Stimulated activated CD4-positive, alpha-beta T cell treated with anti-CD3 and anti-CD28 coated beads, Interleukin-15, amount 100 ng/mL, for 1 hour (primary cell): ENCODE measurements at places on chromosomes 16 and 17.

GRCh38 chr16:22670551-22671041 is 143.4 kb upstream of the HS3ST2 start:
- no peak for DNase-seq

- no peak for DNase-seq
Measured at GRCh38 chr16:10838621-10839278, 20.2 kb upstream of the TVP23A start.

- no peak for DNase-seq
Measured at GRCh38 chr16:28131743-28132393, 68.4 kb upstream of the GSG1L start.

DNA sequence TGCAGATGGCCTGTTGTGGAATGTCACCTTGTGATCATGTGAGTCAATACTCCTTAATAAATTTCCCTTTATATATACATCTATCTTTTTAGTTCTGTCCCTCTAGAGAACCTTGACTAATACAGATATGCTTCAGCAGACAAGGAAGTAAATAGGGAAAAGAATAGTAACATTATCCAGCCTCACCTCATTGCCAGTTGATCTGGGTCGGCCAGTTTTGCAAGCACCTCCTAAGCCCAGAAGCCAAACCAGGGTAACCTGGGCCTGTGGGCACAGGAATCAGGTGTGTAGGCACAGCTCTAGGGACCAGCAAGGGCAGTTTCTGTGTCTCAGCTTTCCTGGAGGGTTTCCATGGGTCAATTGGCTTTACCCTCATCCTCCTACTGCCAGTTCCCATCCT is 11.9 kb upstream of the CCL17 start:
- no peak for DNase-seq

- DNase-seq, result no peak
Measured at GRCh38 chr17:64787921-64788271, 125.8 kb upstream of the SMURF2 start.

DNA sequence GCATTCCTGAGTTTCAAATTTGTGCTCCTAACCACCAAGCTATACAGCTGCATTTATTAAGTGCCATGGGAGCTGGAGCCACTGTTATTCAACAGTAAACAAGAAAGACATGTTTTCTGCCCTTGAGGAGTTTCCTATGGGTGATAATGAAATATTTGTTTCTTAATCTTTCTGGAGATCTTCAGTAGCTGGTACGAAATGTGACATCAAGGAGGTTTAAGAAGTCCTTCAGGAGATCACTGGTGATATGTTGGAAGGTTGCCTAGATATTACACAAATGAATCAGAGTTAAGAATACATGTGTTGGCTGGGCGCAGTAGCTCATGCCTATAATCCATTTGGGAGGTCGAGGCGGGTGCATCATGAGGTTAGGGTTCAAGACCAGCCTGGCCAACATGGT is 14.9 kb downstream of the RHOT1 start:
- no peak for DNase-seq

DNA sequence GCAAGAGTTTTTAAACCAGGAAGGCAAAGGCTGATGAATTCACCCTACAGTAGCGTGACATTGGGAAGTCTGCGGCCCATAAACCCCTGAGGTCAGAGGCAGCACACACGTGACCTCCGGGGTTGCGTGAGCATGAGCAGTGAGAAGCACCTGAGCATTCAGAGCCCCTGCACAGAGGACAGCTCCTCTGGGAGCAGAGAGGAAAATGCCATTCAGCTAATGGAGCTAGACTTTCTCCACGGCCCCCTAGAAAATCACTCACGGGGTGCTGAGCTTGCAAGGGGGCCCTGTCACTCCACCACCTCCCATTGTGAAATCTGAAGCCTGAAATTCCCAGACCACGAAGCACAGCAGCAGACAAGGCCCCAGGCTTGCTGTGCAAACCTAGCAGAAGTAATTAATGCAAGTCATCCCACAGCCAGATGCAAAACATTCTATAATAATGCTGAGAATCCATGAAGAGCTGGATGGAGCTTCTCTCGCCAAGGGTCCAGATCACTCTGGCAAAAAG is 114.9 kb upstream of the RCVRN start:
- no peak for DNase-seq

DNA sequence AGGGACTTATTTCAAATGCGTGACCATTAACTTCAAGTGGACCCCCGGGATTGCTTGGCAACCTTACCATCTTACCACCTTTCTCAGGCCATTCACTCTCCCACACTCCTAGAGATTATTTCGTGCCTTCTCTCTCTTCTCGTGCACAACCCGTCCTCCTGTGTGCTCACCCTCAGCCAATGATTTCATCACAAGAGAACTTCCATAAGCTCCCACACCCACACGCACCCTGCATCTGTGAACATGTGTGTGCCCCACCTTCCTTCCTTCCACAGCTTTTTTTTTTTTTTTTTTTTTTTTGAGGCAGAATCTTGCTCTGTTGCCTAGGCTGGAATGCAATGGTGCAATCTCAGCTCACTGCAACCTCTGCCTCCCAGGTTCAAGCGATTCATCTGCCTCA is 27.4 kb upstream of the CDH3 start:
- DNase-seq, result no peak

DNA sequence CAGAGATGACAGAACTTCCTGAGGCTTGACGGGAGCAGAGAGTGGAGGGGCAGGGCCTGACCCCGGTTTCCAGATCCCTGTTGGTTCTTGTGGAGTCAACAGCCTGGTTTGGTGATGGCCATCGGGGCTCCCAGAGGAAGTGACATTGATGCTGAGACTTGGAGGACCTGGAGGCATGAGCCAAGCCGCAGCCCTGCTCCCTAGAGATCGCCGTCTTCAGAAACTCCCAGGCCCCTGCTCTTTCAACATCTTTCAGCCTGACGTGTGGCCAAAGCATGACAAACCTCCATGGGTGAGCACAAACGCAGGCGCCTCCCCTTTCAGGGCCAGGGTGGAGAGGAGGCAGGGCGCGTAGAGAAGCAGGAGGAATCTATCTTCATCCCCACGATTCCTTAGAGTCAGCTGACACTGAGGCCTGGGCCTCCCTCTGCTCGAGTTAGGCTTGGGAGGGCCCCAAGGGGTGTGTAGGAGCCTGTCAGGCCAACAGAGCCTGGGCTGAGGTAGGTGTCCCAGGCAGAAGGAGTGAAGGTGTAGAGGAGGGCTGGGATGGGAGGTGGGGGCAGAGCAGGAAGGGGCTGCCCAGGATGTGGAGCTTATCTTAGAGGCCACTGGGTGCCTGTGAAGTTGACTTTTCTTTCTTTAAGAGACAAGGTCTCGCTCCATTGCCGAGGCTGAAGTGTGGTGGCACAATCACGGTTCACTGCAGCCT is 56.1 kb upstream of the MED9 start:
- no peak for DNase-seq

- DNase-seq, result no peak
Measured at GRCh38 chr17:29129731-29130130, 50.5 kb downstream of the MYO18A start.

DNA sequence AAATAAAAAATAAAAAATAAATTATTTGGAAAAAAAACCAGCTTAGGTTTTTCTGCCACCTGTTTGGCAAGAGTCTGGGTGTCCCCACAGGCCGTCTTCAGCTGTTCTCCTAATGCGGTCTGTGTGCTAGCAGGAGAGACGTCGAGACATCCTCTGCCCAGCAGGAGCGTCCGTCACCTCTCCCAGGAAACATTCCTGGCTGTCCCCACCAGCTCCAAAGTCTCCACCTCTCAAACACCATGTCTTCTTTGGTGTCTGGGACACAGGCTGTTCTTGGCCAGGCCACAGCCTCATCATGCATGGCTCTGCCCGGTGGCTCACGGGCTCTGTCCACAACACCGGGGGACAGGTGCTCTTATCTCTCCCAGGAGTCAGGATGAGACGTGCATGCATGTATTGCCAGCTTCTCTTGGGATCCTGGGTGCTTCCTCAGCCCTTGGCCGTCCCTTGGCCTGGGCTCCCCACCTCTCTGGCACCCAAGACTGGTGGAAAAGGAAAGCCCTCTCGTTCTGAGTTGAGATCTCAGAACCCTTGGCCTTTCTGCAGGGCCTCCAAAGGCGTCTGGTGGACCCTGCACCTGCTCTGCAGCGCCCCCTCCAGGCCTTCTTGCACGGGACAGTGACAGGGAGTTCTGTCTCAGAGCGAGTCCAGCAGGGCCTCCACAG is 84.9 kb upstream of the CBX4 start:
- no peak for DNase-seq

- no peak for DNase-seq
Measured at GRCh38 chr17:21392266-21392665, 16.1 kb downstream of the KCNJ12 start.

DNA sequence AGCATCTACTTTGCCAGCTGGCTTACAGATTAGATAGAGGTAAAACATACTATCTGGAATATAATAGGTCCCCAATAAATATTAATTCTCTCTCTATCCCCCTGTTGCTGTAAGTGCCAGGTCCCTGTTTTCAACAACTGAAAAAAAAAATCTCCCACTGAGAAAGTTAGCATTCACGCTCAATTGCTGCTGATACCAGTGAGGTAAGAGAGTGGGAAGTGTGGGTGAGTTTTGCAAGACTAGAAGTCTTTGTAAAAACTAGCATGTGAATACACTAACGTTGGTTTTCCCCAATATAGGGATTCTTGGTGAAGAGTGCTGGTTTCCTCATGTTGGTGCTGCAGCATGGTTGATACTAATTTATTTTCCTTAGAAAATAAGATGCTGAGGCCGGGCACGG is 11.7 kb upstream of the TAOK1 start:
- no peak for DNase-seq

DNA sequence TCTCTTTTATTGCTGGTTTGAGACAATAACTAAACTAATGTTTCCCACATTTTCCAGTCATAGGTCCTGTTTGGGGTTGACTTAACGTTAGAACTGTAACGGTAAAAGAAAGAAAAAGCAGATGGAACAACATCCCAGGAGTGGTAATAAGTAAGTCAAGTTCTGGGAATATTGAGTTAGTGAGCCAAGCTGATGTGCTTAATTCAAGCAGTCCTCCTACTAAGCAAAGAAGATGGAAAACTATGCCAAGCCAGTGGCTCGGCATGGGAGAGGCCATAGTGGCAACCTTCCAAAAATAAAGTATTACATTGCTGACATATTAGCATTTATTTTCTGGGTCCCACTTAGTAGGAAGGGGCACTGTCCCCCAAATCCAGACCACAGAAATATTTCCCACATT is 161.7 kb upstream of the CDH5 start:
- DNase-seq, result no peak

- DNase-seq, result no peak
Measured at GRCh38 chr16:20903116-20903898, 2.7 kb downstream of the LYRM1 start.

- DNase-seq, result no peak
Measured at GRCh38 chr16:14458576-14458975, 171.5 kb downstream of the PARN start.

DNA sequence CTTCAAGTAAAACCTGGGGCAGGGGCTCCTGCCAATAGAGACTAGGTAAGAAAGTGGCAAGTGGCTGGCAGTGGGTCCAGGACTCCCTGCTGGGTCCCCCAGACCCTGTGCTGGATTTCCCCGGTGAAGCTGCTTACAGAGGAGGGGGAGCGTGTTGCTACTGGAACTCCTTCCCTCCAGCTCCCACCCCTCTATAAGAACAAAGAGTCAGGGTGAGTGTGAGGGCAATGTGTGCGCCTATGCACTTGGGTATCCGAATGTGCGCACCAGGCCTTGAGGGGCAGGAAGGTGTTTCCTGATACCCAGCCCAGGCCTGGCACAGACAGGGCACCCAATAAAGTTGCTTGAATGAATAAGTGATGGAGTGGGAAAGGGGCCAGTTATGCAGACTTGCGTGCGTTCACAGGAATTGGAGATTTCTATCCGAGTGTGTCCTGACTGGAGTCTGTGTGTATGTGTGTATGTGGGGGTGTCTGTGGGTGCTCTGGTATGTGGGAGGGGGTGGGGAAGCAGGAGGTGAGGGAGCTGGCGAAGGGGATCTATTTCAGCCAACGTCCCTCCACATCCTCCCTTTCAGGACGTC is 11.7 kb downstream of the NEUROD2 start:
- DNase-seq, result no peak

DNA sequence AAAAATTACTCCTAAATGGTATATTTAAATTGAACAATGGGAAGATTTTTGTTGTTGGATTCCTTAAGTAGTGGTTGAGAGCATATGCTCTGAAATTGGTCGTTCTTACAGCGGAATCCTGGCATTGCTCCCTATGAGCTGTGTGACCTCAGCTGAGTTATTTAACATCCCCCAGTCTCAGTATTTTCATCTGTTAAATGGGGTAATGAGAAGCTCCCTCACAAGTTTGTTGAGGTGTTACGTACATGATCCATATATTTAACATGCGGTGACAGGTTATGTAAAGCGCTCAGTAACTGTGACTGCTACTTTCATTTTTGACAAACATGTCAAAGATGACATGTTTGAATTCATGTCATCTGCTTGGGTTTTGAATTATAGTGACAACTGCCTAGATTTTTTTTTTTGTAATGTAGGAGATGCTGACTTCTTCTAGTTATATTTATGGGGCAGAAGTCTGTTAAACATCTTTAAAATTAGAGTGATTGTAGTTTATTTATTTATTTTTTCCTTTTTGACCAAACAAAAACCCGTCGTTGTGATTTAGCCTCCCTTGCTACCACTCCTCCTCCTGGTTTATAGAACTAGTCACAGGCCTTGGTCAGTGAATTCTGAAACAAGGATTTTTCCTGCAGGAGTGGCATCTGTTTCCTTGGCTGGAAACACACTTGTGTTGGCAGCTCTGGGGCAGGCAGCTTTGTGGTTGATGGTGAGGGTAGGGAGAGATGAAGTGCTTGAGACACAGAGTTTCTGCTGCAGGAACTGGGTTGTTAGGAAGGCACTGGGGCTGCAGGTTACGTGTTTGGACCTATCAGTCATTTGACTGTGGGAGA is 268.8 kb downstream of the SNX29 start:
- DNase-seq, result no peak

GRCh38 chr16:14181371-14182050 is 110.4 kb downstream of the MRTFB start:
- DNase-seq, result no peak

- no peak for DNase-seq
Measured at GRCh38 chr17:21218831-21219380, 4.9 kb upstream of the TMEM11 start.

GRCh38 chr16:11029948-11030347 is 85.6 kb downstream of the CLEC16A start:
- no peak for DNase-seq

- DNase-seq, result no peak
Measured at GRCh38 chr16:21652453-21652852, at the start of gene IGSF6. Gene IGSF6 (minus strand): TSS chr16:21652608. CDS start chr16:21652598, 10 bp downstream.

DNA sequence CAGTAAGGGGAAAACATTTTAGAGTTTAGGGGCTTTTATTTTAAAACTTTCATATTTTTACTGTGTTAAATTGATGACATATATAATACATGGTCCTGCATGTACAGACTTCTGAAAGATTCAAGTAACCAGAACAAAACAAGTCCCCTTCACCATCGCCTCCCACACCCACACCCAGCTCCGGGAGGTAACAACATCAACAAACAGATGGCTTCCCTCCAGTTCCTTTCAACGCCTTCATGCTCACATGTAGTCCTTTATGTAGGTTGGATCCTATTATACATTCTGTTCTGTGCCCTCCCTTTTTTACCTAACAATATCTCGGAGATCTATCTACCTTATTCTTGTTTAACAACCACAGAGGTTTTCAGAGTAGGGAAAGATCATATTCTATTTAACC is 30.5 kb downstream of the GINS3 start:
- DNase-seq, result no peak

- no peak for DNase-seq
Measured at GRCh38 chr17:73910821-73911515, 266.7 kb upstream of the SDK2 start.

GRCh38 chr16:11742093-11742535 is 543 bp downstream of the TXNDC11 start:
- DNase-seq, result peak; percentile 18
